GM12892 (cell line): ENCODE measurements at places on chromosomes 7 and 10.

GRCh38 chr10:27225011-27225590 lies 15.5 kb downstream of the ACBD5 start:
- no peak for DNase-seq

GRCh38 chr10:113103131-113103840 lies 153.2 kb downstream of the TCF7L2 start:
- DNase-seq: no peak

GRCh38 chr10:10663622-10664021 lies 354.1 kb upstream of the CELF2 start:
- no peak for DNase-seq

- DNase-seq: no peak
Observed at GRCh38 chr10:80137031-80137862, 4.7 kb downstream of the PLAC9 start.

GRCh38 chr10:36640626-36641025 lies 484.8 kb upstream of the ANKRD30A start:
- DNase-seq: no peak

- no peak for DNase-seq
Observed at GRCh38 chr10:19713800-19714525, 102.3 kb upstream of the PLXDC2 start.

DNA sequence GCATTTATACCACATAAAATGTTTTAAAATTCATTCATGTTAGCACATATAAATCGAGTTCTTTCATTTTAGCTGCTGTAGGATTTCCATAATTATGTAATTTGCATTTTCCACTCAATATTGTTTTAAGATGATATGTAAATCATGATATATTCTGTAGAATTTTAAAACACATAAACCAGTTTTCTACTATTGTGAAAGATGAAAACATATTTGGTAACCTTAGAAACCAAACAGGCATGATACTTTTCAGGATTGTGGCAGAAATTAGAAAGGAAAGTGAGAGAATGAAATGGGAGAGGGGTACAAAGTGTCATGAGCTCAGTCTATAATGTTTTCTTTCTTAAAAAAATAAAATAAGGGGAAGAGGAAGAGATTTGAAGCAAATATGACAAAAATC lies 269.3 kb downstream of the PPP1R3A start:
- no peak for DNase-seq

GRCh38 chr10:95196046-95196445 lies 2.0 kb downstream of the ACSM6 start:
- DNase-seq: no peak

DNA sequence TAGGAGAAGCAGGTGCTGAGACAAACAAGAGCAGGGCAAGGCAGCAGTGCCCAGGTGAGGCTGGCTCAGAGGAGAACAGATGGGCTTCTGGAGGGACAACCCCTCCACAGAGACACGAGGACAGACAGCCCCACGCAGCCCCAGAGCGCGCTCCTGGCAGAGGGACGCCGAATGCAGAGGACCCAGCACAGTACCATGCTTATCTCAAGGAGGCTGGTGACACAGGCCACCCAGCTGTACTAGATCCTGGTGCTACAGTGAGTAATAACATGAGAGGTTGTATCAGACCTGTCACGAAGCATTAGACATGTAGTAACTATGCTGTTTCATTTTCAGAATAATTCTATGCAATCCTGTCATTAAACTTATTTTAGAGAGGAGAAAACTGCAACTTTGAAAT lies 60.4 kb upstream of the NCAPG2 start:
- DNase-seq: no peak

DNA sequence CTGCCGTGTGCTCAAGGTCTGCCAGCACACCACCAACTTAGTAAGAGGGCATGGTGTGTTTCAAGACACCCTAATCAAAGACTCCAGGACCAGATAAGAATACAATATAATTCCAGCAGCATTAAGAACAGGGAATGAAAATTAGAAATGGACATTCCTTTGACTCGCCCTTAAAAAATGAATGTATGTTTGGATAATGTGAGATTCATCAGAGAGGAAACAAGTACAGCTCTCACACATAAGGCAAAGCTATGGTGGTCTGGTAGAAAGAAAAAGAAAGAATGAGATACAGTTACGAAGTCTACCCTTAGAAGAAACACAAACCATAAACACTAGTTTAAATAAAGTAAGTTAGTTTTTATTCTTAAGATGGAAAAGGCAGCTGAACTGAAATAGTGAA lies 174.8 kb upstream of the ANK3 start:
- no peak for DNase-seq

- DNase-seq: no peak
Observed at GRCh38 chr7:35576031-35576573, 118.8 kb downstream of the HERPUD2 start.

- DNase-seq: no peak
Observed at GRCh38 chr7:142298627-142299026, 40.8 kb upstream of the PRSS58 start.

GRCh38 chr10:3107426-3107961 lies 40.1 kb downstream of the PFKP start:
- DNase-seq: no peak

DNA sequence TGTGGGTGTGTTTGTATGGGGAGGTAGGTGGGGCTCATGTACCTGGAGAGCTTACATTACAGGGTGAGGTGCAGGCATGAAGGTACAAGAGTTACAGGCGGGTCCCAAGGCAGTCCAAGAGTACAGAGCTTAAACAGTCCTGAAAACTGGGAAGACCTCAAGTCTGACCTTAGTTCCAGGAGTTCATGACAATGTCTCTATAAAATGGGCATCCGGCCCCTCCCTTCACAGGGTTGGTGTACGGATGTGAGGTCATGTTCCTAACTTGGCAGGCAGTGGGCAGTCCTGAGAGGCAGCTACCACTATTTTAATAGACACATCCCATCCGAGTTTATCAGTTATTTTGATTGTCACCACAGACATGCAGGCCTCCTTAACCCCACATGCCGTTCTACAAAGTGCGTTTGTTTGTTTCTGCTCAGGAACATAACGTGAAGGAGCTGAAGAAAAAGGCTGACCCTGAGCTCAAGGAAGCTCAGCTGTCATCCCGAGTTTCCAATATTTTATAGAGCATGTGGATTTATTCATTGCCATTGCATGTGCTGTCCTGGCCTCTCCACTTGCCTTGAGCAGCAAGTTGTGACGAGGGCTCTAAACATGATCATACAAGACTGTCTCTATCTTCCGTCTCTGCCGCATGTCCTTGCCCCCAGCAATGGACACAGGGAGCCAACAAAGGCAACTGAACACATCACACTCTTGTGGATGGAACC lies 647.5 kb upstream of the IGFBP3 start:
- DNase-seq: no peak

DNA sequence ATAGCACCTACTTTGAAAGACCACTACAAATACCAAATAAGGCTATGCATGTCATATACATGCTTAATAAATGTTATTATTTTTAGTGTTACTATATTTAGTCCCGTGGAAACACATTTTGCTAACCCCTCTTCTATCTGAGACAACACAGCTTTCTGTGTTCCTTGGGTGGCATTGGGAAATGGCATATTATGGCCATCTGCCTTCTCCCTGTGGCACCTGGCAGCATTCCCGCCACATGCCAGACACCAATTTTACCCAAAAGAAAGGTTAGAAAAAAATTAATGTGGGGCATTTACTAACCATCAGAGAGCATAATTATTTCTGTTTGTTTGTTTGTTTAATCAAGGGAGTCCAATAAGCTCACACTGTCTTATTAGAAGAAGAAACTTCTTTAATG lies 168.6 kb upstream of the ETV1 start:
- no peak for DNase-seq
